AG04450 (cell line): ENCODE measurements at places on chromosomes 6 and 20. TPM values are rescaled to one million over a fixed set of nuclear protein-coding genes. Genes with fewer than 3 reads are reported as not detected.

DNA sequence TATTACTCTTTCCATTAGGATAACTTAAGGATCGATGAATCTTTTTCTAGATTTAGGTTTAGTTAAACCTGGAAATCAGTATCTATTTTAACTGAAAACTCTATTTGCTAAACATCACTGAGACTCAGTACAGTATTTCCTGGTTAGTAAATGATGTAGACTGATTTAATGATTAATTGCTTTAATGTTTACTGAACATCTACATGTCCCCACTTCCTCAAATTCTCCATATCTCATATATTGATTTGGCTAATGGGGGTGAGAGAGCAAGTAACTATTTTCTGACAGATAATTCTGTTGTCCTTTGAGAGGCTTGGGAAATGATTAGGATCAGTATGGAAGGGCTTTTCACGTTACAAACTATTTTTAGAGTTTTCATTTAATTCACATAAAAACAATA is 10.3 kb downstream of the MKKS start:
- DNase-seq = no peak

The ATXN1 gene
- 11.8 and 12.6 TPM in 2 replicates for polyA plus RNA-seq

- no peak for DNase-seq
Measured at GRCh38 chr20:9269280-9269971, 200.5 kb downstream of the PLCB4 start.

DNA sequence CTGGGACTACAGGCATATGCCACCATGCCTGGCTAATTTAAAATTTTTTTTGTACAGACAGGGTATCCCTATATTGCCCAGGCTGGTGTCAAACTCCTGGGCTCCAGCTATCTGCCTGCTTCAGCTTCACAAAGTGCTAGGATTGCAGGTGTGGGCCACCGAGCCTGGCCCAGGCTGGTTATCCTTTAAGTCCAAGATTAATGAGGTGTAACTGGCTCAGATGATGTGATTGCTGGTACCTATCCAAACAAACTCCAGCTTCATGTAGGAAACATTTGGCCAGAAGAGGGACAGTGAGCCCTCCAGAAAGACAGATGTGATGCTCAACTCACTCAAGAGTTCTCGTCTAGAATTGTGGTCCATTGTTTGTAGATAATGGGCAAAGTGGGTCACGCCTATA is 9.2 kb upstream of the ZNF318 start:
- DNase-seq = no peak

- no peak for DNase-seq
Measured at GRCh38 chr20:46402331-46402811, 4.0 kb downstream of the ELMO2 start.

The AGER gene
- 2.4 and 2.6 TPM in 2 replicates for polyA plus RNA-seq

The OOEP gene
- polyA plus RNA-seq = not detected in 2 replicates

- no peak for DNase-seq
Measured at GRCh38 chr6:31163922-31164321, 5.5 kb downstream of the TCF19 start.

- no peak for DNase-seq
Measured at GRCh38 chr20:35541118-35541782, 628 bp upstream of the ERGIC3 start.

The WFDC5 gene
- polyA plus RNA-seq = not detected in 2 replicates

The TP53TG5 gene
- not detected in 2 replicates for polyA plus RNA-seq

The ASIP gene
- polyA plus RNA-seq = not detected in 2 replicates

GRCh38 chr6:111865909-111866546 is 7.2 kb downstream of the FYN start:
- no peak for DNase-seq

The SPATS1 gene
- not detected in 2 replicates for polyA plus RNA-seq

GRCh38 chr6:82144007-82144851 is 103.3 kb downstream of the IBTK start:
- peak; percentile 73 for DNase-seq

GRCh38 chr20:34541917-34542316 is 16.6 kb upstream of the MAP1LC3A start:
- DNase-seq = no peak

The TTK gene
- polyA plus RNA-seq = 5.1 and 8.0 TPM in 2 replicates

DNA sequence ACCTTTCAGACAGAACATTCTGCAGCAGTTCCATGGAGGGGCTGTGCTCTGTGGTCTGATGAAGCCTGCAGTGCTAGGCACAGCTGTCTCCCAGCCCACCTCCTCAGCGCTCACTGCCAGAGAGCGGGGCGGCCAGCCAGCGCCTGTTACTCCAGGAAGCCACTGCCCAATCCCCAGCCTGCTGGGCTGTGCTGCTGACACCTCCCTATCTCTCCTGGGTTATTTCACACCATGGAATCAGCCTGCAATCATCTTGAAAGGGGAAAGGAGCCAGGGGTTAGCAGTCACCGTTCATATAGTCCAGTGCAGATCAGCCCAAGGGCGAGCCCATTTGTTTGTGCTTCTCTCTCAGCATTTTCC is 46.3 kb upstream of the NHSL1 start:
- no peak for DNase-seq

GRCh38 chr6:167973148-167973885 is 24.2 kb upstream of the KIF25 start:
- DNase-seq = no peak

GRCh38 chr20:48782053-48782452 is 45.7 kb downstream of the PREX1 start:
- DNase-seq = no peak

DNA sequence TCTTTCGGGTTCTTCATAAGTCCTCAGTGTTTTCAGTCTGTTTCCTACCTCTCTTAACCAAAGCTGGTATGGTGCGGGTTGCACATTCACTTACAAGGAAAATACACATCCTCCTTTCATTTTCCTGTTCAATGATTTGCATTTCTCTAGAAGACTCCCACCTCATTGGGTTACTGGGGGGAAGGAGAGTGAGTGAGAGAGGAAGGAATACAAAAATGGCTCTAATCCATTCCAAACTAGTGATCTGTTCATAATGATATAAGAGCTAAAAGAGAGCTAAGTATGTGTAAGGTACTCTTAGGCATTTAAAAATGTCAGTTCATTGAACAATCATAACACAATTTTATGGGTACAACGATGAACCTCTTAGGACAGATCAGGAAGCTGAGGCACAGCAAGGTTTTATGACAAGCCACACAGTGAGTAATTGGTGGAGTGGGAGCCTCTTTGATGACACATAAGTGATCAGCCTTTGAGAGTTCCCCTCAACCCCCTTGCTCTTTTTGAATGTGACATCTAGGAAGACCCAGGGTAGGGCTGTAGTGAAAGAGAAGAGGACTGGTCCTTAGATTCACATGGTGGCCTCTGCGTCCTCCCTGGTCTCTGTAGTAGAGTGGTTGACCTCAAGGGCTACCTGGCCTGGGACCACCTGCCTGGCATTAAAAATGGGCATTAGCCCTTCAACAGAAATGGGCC is 328.4 kb upstream of the SOX4 start:
- DNase-seq = no peak

DNA sequence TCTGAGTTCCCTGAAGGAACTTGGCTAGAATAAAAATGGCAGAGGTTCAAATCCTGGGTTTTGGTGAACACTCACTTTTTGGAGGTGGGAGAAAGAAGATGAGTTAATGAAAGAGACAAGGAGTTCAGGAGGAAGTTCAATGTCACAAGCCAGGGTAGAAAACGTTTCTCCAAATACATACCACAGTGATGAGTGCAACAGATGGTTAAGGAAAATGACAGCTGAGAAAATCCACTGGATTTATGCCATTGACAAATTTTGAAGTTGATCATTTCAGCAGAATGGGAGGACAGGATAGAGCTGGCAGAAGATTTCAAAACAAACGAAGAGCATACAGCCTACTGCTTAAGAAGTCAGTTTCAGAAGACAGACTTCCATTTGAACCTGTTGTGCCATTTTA is 122.7 kb downstream of the GFRAL start:
- no peak for DNase-seq

The TXLNB gene
- polyA plus RNA-seq = 0.88 and 1.3 TPM in 2 replicates

The MOXD1 gene
- 55.9 and 67.5 TPM in 2 replicates for polyA plus RNA-seq

DNA sequence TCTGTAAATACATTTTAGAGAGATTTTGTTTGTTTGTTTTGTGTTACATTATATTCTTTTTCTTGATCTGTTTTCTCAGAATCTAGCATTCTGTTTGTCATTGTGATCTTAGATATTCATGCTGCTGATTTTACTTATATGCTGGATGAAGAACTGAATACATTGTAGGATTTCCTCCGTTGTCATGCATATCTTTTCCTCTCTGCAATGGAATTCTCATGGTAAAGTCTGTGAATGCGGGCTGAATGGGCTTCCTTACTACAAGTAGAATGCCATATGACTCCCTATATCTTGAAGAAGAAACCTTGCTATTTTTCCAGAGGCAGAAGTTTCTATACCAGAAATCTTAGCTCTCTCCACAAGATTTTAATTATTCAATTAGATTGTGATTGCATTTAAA is 2.4 kb upstream of the DEFB114 start:
- no peak for DNase-seq

The ZBP1 gene
- not detected in 2 replicates for polyA plus RNA-seq

The SNX21 gene
- polyA plus RNA-seq = 9.2 and 11.5 TPM in 2 replicates

The ZC3H12D gene
- polyA plus RNA-seq = 0.01 and 0.02 TPM in 2 replicates

DNA sequence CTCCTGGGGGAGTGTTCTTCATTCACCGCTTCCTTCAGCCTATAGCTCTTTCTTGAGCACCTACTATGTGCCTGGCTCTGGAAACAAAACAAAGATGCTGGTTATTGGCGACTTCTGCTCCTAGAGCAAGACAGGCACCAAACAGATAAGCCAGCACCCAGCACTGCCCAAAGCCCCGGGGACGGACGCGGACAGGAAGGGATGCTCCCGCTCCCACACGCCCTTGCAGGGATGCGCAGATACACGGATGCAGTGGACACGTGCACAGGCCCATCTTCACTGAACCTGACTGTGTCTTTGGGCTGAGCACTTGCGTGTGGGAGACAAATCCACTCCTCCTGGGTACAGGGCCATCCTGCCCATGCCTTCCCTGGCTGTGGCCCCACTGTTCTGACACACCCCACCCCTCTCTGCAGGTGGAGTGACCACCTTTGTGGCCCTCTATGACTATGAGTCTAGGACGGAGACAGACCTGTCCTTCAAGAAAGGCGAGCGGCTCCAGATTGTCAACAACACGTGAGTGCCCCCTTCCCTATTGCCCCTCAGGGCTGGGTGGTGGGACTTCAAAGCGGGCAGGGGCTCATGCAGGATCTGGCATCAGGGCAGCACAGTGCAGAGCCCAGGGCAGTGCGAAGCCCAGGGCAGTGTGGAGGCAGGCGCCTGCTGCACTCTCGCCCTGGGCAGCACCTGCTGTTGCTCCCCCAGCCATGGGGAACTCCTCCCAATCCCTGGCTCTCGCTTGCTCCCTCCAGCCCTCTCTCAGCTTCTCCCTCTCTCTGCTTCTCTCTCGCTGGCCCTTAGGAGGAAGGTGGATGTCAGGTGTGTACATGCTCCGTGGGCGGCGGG is 39.9 kb downstream of the SRC start:
- no peak for DNase-seq

The BMP6 gene
- 0.69 and 0.77 TPM in 2 replicates for polyA plus RNA-seq

GRCh38 chr6:136359851-136360250 is 70.2 kb upstream of the BCLAF1 start:
- DNase-seq = no peak

- DNase-seq = no peak
Measured at GRCh38 chr6:40276141-40276540, 311.0 kb downstream of the LRFN2 start.

DNA sequence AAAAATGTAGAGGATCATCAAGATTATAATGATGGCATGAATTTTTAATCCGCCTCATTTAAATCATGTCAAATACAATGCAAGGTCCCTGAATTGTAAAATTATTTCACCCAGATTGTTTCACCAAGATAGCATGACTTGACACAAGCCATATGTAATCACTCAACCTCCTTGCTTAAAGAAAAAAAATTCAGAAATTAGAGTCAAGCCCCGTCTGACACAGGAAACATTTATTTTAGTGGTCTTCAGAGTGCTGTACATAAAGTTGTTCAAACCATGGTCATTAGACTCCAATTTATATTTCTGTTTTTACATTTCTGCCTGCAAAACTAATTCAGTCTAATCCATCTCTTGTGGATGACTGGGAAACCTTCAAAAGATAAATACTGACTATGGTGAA is 200.2 kb downstream of the CBLN4 start:
- DNase-seq = no peak

The ECT2L gene
- polyA plus RNA-seq = 0.01 TPM in 1 of 2 replicates, not detected in the other

The EYS gene
- polyA plus RNA-seq = 0.14 TPM in 1 of 2 replicates, not detected in the other

DNA sequence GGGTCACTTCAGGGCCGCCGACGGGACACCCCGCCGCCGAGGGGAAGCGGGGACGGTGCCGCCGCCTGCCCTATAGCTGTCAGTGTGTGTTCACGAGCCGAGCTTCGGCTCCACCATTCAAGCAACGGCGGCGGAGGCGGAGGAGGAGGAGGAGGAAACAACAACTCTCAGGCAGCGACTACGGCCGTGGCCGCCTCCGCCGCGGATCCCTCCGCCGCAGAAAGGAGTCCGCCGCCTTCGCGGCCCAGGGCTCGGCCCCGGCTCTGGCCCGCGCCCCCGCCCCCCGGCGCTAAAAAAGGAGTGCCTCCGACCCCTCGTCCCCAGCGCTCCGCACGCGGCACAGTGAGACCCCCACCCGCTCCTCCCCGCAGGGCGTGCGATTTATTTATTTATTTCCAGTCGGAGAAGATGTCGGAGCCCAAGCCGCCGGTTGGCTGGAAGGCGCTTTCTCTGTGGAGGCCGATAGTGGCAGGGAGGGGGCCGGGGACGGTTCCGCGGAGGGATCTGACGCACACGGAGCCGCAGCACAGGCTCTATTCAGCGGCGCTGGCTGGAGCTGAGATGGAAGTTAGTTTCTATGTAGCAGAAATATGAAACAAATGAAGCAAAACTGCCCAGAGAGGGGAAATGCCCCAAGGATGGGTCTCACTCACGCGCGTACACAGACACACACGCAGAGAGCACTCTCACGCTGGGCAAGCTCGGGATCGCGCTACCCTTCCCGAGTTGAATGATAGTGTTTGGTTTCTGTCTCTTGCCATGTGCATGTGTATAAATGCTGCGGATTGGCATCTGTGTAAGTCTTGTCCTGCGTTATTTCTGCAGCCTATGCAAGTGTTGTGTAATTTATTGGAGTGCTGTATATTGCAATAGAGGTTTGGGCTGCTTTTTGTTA is at the start of gene PHIP:
PHIP (minus strand) TSS at position 180 of the 895 bp plus-strand sequence. CDS start 186 bp downstream, outside the sequence.
- peak; percentile 97 for DNase-seq
